ENCODE measurements at places on chromosomes 2 and 18.

GRCh38 chr2:227625420-227625819 is 8.1 kb downstream of the SCYGR4 start:
- no peak for DNase-seq

GRCh38 chr2:143321994-143322393 is 192.8 kb downstream of the ARHGAP15 start:
- DNase-seq = no peak

- DNase-seq = no peak
Measured at GRCh38 chr2:34979148-34979547, 1376.4 kb upstream of the CRIM1 start.

DNA sequence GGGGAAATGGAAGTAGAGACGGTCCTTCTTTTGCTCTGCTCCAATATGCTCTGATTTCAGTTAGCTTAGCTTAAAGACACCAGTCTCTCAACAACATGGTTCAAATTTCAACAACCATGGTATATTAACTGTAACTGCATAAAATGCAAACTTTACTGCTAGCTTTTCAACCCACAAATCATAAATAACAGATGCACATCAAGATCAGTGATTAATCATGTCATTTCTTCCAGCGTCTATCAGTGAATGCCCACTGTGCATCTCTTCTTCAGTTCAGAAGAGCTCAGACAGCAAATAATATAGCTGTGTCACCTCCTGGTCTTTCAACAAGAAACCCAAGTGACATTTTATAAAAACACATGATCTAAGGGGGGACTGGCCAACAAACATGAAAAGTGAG is 12.6 kb downstream of the PECR start:
- no peak for DNase-seq

DNA sequence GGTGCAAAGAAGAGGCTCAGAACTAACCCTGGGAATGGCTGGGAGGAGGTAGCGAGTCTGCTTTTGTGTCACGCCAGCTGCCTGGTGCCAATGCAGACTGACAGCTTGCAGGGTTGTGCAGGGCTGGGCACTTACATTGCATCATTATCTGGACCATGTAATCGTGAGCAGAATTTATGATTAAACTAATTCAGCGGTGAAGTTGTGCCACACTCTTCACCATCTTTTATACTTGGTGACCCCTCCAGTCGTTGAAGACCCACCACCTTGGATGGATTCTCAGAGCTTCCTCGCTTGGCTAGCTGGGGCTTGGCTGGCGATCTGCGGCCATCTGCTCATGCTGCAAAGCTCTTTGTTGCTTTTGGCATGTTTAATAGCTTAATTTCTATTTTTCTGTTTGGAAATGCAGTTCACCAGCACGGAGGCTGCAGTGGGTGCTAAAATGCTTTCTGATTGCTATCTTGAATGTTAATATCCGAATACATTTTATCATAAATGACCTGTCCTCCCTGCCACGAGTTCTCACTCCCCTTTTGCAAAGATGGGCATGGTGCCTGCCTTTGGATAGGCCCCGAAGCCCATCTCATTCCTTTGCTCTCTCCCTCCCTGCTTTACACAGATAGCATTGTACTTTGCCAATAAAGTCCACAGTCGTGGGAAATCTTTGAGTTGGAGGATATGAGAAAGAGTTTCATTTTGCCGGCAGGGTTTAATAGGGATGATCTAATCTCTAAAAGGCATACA is 188.2 kb downstream of the PRKCE start:
- no peak for DNase-seq

DNA sequence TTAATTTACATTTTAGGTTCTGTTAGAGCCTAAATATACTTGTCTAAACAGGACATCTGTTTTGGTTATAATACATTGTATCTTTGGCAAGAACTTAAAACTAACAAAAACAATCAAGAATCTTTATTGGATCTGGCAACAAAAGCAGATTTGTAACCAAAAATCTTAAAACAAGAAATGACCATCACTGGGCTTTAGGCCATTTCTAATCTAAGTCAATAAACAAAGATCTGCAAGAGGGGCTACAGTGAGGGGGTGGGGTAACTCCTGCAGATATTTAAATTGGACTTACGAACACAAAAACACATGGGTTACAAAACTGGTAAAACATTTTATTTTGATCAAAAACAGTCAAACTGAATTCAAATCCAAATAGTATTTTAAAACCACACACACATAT is 77.3 kb downstream of the SRBD1 start:
- no peak for DNase-seq

DNA sequence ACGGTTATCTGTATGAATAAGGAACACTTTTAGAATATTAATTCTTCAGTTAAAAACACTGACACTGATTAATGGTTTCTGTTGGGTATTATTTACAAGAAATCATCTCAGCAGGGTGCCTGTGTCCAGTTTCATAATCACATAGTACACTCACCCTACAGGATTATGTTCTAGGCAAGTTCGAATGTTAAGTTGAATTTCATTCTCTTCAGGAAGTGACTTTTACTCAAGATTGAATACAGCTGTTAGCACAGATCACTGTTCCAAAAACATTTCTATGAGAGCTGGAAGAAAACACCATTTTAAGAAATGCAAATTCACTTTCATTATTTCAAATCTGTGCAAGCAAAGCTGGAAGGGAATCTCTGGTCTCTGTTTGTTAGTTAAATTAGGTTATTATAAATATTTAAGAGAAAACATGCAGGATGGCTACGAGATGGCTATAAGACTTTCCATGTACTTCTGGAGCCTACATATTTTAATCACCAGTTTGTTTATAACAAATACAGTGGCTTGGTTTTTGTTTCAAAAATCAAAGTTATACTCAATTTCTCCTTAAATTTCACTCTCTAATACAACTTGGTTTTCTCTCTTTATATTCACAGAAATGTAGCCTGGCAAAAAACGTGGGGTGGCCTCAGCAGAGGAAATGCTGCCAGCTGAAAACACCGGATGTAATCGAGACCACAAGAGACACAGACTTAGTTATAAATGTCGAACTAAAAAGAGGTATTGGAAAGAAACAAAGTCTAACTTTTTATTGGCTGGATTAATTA is 65.8 kb downstream of the RBMS1 start:
- no peak for DNase-seq

DNA sequence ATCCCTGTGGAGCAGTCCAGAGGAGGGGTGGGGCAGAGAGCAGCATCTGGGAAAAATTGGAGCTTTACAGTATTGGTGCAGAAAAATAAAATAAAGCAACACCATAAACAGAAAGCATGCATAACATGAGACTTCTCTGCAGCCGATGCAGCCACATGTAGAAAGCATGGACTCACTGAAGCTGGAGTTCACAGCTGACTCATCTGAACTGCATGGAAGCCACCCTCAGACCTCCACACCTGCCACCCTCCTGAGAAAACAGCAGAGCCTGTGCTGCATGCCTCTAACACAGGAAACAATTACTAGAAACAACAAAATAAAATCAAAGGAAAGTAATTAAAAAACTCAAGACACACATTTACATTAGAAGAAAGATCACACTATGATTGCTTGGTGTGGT is 169.4 kb upstream of the ALKAL2 start:
- DNase-seq = no peak

GRCh38 chr18:70271742-70272141 is 17.1 kb upstream of the SOCS6 start:
- DNase-seq = no peak

GRCh38 chr2:99489063-99489760 is 605 bp downstream of the REV1 start:
- peak; percentile 42 for DNase-seq

DNA sequence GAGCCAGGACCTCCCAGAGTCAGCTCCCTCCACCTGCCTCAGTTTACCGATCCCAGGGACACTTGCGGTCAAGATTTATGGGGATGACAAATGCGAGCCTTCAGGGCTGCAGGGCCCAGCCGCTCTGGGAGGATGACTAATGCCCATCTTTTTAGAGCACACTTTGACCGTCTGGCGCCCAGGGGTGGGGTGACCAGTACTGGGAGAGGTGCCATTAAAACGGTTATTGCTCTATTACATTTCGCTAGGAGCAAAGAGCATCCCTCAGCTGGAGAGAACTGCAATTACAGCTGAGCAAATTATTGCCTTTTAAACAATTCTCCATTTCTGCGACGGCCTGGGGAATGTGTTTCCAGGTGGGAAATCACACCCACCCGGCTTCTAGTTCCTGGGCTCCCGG is 42.6 kb upstream of the HPCAL1 start:
- no peak for DNase-seq

- no peak for DNase-seq
Measured at GRCh38 chr2:14751581-14751980, 119.1 kb downstream of the LRATD1 start.

DNA sequence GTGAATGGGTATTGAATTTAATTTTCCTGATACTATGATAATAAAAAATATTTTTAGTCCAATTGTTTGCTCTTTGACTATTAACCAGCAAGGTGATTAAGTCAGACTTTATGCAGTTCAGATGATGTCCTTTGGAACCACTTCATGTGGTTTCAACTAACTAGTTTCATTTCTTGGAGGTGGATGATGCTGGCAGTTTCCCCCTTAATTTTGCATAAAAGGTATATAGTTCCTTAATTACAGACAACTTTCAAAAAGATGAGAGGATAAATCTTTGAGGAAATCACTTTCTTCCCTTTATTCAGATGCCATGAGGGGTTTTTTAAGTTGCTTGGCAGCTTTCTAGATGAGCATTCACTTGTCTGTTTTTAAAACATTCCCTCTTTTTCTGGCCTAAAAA is 223.1 kb downstream of the PHLPP1 start:
- DNase-seq = no peak

DNA sequence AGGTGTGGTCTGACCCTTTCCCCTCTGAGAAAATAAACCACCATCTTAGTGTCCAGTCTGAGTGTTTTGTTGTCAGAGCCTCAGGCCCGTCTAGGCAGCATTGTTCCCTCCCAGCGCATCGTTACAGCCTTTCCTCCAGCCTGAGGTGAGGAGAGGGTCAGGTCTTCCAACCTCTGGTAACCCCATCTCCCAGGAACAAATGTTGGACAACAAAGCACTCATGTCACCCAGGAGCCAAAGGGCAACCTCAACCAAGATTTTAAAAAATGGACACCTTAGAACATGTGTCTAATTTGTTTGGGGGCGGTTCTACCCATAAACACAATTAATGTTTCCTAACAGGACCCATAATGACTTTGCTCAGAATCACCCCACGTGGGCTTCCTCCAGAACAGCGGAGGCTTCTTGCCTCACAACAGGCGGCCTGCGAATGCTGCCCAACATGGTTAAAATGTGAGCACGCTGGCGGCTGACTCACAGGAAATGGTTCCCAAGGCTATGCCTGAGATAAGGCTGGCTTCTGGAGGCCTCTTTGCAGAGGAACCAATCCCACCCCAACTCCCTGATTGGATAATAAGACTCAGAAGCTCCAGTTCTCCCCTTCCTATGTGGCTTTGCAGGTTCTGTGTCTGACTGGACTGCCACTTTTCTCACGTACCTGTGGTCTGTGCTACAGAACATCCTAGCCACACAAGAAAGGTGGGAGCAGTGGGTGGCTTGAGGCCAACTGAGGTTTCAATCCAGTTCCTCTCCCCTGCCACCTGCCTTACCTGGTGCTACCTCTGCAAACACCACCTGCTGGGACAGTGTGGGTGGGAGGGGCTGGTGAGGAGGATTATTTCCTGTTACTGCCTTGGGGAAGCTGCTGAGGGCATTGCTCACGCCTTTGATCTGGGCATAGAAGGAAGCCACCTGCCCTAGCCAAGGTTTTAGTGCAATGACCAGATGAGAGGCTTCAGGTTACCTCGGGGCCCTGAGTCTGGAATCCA is 108.8 kb downstream of the B3GNT2 start:
- peak; percentile 46 for DNase-seq

GRCh38 chr2:218082586-218083351 is 13.7 kb downstream of the RUFY4 start:
- no peak for DNase-seq

DNA sequence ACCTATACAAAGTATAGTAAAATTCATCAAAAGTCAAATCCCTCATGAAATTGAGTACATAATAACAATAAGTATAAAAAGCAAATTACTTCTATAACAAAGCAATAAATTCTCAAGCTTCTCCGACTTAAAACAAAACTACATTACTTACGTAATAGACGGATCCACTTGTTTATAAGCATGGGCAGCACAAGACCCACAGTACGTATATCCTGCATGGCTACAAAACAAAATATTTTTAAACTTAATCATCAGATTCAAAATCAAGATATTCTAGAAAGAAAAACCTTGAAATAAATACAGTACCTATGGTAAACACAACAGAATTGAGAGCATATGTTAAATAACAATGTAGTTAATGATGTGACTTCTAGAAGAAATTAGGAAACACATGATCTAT is 78.9 kb downstream of the MEMO1 start:
- DNase-seq = no peak

- DNase-seq = no peak
Measured at GRCh38 chr2:241678307-241678706, 8.3 kb downstream of the DTYMK start.

DNA sequence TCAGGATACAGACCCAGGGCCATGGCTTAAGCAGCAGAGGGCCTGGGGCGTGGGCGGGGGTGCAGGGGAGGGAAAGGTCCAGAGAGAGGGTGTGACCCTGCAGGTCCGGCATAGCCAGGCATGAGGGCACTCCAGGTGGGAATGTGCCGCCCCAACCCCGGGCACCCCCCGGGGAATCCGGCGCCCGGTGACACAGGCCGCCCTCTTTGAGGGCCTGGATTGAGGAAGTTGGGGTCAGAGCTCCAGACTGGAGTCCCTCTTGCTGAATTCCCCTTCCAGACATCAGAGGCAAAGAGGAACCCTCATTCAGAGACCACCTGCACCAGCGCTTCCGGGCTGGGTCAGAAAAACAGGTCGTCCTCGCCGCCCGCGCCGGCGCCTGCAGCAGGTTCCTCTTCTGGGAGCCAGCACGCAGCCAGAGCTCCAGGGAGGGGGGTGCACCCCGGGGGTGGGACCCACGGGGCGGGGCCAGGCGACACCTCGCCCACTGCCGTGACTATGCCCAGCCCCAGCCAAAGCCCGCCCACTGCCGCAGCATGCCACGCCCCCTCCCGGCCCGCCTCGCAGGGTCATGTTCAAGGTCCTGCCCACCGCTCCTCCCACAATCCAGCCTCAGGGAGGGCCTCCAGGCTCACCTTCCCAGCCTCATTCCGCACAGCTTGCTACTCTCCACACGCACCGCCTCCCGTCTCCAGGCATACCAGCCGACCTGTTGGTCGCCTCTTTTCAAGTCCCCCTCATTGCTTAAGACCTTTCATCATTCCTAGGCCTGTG is 98.3 kb upstream of the ID2 start:
- peak; percentile 71 for DNase-seq

DNA sequence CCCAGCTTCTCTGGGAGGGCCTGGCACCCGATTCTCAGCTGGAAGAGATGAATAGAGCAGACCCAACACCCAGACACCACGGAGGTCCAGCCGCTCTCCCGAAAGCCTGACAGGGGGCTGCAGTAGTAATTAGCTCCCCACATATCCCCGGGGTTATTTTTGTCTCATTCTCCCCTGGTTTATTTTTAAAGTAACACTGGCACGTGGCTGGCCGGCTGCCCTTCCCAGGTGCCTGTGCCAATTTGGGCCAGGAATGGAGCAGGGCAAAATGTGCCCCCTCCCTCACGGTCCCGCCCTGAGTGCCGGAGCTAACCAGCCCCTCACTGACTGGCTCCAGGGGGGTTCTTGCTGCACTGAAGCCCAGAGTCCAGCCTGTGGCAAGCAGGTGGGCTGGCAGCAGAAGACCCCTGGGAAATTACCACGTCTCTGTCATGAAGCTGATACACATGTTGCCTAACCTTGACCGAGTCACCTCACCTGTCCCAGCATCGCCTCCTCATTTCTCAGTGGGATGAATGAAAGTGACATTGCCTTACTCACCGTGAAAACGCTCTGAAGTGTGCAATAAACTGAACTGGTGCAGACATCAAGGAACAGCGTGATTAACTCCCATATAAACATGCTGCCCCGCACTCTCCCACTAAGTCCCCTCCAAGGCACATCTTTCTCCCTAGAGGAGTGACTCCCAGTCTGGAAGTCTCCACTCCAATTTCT is 18.4 kb downstream of the KCNK3 start:
- DNase-seq = no peak

Data from stimulated activated CD4-positive, alpha-beta T cell treated with anti-CD3 and anti-CD28 coated beads, Interleukin-12 subunit alpha, Interleukin-12 subunit beta, amount 100 ng/mL, for 48 hours (primary cell).